Muscle of back (tissue), 13 donors: ENCODE measurements at places on chromosomes 16 and 17.

DNA sequence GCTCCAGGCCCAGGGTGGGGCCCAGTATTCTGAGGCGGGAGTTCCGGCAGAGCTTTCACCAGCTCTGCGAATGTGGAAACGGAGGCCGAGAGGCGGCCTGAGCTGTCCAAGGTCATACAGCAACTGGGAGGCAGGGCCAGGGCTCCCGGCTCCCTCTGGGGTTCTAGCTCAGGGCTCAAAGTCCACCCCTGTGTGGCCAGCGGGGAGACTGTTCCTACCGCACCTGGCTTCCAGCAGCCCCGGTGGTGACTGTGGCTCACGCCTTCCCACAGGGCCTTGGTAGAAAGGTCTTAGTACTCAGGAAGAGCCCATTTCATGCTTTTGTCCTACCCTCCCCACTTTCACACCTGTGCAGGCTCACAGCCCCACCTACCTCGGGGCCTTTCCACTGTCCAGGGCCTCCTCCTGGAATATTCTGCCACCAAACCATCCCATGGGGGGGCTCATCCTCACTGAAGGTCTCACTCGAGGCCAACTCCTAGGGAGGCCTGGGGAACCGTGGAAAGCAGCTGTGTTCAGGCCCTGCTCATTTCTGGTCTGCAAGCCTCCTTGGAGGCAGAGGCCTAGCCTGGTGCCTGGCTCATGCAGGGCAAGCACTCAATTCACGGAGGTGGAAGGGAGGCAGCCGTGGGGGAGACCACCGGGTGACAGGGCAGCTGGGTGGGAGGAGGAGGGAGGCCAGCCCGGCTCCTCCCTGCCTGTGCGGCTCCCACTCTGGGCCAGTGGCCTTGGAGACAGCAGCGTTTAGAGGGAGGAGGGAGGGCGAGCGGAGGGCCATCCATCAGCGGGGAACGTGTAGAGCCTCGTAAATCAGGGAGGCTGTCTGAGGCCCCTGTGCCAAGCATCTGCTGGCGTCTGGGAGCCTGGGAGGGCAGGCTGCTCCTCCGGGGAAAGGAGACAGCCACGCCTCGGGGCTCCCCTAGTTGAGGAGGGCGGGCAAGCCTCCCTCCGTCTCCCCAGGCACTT is 12.7 kb upstream of the DOC2B start:
- DNase-seq: no peak

DNA sequence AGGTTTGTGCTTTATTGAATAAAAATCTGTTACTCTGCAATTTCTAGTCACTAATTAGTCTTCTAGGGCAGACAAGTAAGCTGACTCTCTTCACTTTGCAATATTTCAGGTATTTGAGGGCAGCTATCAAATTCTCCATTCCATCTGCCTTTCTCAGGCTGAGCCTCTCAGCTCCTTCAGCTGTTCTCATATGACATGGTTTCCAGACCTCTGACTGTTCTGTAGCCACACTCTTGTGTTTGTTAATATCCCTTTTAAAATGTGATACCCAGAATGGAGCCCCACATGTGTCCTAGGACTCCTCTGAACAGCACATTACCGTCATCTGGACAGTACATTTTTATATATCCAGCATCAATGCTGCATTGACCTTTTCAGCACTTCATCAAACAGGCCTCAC is 46.1 kb upstream of the MTMR4 start:
- DNase-seq: no peak

- DNase-seq: no peak
These were observed 3.0 kb downstream of the CD79B start for GRCh38 chr17:63928966-63929695.

GRCh38 chr17:43515656-43516055 is 30.5 kb downstream of the ETV4 start:
- no peak for DNase-seq

- no peak for DNase-seq
These were observed 88.9 kb upstream of the ATF7IP2 start for GRCh38 chr16:10296956-10297340.

DNA sequence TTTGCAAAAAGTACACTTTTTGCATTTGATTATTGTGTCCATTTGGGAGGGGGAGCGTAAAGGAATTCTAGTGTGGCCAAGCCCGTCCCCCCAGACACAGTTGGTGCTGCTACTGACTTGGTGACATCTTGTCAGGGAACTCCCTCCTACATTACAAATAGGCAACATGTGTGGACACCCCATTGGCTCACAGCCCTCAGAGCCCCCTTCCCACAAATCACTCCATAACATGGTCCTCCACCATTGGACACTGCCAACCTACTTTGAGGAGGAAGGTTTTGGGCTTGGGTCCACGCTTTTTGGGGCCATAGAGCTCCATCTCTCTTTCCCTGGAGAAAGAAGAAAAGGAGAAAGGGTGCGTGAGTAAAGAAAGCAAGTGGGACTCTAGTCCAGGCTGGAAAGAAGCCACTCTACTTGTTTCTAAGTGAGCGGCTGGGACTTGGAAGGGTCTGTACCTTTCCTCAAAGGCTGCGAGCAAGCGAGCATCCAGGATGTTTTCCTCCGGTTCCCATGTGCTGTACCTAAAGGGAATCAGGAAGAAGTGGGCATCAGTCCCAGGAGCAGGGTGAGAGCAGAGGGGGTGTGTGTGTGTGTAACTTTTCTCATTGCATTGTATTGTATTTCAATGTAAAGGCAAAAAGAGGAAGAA is 958 bp downstream of the CBX8 start:
- DNase-seq: no peak

- DNase-seq: no peak
These were observed 787 bp downstream of the AMDHD2 start for GRCh38 chr16:2520784-2521531.

DNA sequence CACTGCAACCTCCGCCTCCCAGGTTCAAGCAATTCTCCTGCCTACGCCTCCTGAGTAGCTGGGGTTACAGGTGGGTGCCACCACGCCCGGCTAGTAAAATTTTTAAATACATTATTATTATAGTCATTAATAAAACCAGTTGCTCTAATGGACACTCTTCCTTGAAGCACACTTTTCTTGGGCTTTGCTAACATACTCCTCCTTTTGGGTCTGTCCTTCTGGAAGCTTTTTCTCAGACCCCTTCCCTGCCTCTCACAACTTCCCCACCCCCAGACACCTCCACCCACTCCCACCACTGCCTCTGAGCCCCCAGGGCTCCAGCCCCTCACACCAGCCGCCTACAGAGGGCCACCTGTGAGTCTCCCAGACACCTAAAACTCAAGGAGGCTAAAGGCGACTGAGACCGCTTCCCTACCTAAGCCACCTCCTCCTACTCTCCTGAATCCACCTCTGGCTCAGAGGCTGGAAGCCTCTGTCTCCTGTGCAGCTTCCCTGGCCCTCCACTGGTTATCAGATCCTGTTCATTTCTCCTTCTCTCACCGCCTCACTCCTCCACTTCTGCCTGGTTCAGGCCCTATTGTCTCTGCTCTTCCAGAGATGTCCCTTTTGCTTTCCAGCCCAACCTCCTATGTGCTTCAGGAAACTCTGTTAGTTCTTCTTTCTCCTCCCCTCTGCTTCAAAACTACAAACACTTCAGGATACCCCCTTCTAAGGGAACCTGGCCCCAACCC is 2.1 kb upstream of the CUEDC1 start:
- no peak for DNase-seq
